ENCODE measurements at places on chromosomes 7 and 10. TPM values are rescaled to one million over a fixed set of nuclear protein-coding genes. Genes with fewer than 3 reads are reported as not detected.

The RNLS gene
- 10.1 TPM for total RNA-seq

The TMEM248 gene
- 65.9 TPM for total RNA-seq

The MOGAT3 gene
- not detected for total RNA-seq

The C10orf105 gene
- total RNA-seq: not detected

The PTPRZ1 gene
- total RNA-seq: not detected

The TMEM270 gene
- total RNA-seq: not detected

The TDRD1 gene
- not detected for total RNA-seq

The TAC1 gene
- total RNA-seq: 0.38 TPM

The LBX1 gene
- 10.7 TPM for total RNA-seq

The TCF7L2 gene
- 5.1 TPM for total RNA-seq

The SLC29A4 gene
- total RNA-seq: 1.7 TPM

The TACC2 gene
- 105 TPM for total RNA-seq

The AQP1 gene
- total RNA-seq: 108 TPM

The ACTL6B gene
- not detected for total RNA-seq

The TRIL gene
- total RNA-seq: 0.42 TPM

- no peak for DNase-seq
- no peaks in the 10 kb centered on the region for H3K36me3 ChIP-seq
- no peaks in the 10 kb centered on the region for H3K4me1 ChIP-seq
- H3K27me3 ChIP-seq: no peaks in the 10 kb centered on the region
Observed at GRCh38 chr7:138797715-138798320, at the start of the genes ATP6V0A4 and TMEM213. TSS of gene ATP6V0A4 (minus strand) at chr7:138798196. CDS start at chr7:138771247, 26,949 bp downstream. TSS of gene TMEM213 (plus strand) at chr7:138797994. CDS start at chr7:138798105, 111 bp downstream.

- no peak overlapping the region for H3K27ac ChIP-seq
- no peaks in the 10 kb centered on the region for H3K4me1 ChIP-seq
- no peaks in the 10 kb centered on the region for H3K27me3 ChIP-seq
- DNase-seq: no peak
- no peaks in the 10 kb centered on the region for H3K36me3 ChIP-seq
Observed at GRCh38 chr7:131747658-131748232, 191.3 kb upstream of the PODXL start.

- H3K27me3 ChIP-seq: no peaks in the 10 kb centered on the region
- no peak overlapping the region for H3K27ac ChIP-seq
- H3K36me3 ChIP-seq: no peaks in the 10 kb centered on the region
- DNase-seq: no peak
- H3K4me1 ChIP-seq: no peaks in the 10 kb centered on the region
Observed at GRCh38 chr7:109842386-109842785, 1248.5 kb upstream of the LRRN3 start.

DNA sequence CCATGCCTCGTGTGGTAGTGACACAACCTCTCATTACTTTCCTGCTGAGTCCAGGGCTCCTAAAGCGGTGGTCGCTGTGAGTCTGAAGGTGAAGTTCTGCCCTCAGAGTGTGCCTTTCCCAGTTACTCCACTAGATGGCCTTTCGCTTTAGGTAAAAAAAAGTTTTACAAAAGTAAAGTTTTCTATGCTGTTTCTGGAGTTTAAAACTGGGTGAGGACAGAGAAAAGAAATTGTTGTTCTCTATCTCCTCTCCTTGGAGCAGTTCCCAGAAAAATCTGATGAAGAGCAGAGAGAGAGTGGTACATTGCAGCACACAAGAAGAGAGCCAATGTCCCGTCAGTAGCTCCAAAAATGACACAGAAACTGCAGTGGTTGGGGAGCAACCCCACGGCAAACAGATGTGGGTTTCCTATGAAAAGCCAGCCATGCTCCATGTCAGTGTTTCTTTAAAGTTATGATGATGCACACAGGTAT is 257.1 kb downstream of the GLI3 start:
- no peak overlapping the region for H3K4me3 ChIP-seq
- no peak for DNase-seq
- H3K36me3 ChIP-seq: no peaks in the 10 kb centered on the region
- no peaks in the 10 kb centered on the region for H3K27me3 ChIP-seq

DNA sequence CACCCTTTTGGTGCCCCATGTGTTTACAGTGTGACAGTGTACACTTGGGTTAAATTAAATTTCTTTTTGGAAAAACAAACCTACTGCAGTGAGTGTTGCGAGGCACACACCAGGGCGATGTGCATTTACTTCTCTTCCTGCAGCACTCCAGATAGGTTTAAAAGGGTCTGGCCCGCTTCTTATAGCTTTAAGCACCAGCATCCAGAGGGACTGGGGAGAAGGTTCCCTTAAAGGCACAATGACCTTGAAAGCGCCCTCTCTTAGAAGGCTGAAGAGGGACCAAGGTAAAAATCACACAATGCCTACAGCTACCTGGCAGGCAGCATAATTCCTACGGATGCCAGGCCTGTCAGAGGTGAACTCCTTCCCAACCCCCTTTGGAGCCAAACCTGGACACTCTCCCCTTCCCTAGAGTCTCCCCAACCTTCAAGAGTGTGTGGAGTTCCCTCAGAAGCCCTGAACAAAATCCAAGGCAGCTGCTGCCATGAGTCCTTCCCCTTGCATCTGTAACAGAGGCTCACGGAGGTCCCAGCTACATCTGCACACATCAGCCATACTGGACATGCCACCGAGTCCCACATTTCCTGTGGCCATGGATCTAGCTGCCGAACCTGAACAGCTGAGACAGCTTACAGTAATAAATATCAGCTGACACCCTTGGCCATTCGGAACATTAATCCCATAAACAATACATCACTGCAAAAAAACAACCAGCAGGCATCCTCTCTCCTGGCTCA is 33.2 kb downstream of the TRIM8 start:
- H3K36me3 ChIP-seq: no peaks in the 10 kb centered on the region
- no peak overlapping the region for H3K27ac ChIP-seq
- no peak overlapping the region for H3K4me3 ChIP-seq
- peaks cover 48% of the 10 kb centered on the region for H3K4me1 ChIP-seq

GRCh38 chr7:90775383-90775965 is 179.4 kb downstream of the CDK14 start:
- no peaks in the 10 kb centered on the region for H3K36me3 ChIP-seq
- no peaks in the 10 kb centered on the region for H3K4me1 ChIP-seq
- no peak overlapping the region for H3K4me3 ChIP-seq
- H3K27me3 ChIP-seq: no peaks in the 10 kb centered on the region

DNA sequence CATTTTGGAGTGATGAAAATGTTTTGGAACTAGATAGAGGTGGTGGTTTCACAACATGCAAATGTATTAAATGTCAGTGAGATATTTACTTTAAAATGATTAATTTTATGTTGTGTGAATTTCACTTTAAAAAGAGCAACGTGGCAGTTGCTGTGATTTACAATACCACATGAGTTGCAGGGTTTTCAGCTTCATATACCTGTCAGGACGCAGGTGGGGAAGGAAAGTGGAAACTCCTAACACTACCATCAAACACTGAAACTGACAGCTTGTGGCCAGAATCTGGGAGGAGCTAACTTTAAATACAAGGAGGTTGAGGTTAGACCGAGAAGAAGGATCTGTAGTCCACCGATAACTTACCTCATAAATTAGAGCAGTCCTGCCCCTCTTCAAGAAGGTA is 168.9 kb upstream of the TMEM72 start:
- H3K4me3 ChIP-seq: no peak overlapping the region
- no peak overlapping the region for H3K27ac ChIP-seq
- DNase-seq: no peak
- no peaks in the 10 kb centered on the region for H3K27me3 ChIP-seq
- no peaks in the 10 kb centered on the region for H3K36me3 ChIP-seq

DNA sequence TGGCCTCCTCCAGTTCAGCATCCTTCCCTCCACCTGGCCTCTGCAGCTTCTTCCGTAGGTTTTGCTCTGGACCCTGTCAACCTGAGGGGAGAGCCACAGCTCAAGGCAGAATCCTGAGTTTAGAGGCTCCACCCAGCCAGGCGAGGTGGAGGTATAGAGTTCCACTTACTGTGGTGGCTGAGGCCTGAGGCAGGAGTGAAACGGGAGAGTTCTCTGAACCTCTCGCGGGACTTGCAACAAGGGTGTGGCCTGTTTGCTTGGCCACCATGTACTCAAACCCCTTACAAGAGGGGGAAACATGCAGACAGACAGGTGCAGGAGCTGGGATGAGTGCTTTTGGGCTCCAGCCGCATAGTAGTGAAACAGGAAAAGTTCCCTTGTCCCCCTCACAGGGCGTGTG is 154.0 kb upstream of the C7orf33 start:
- no peak overlapping the region for H3K27ac ChIP-seq
- no peaks in the 10 kb centered on the region for H3K36me3 ChIP-seq
- no peaks in the 10 kb centered on the region for H3K4me1 ChIP-seq
- no peak overlapping the region for H3K4me3 ChIP-seq
- no peaks in the 10 kb centered on the region for H3K27me3 ChIP-seq

DNA sequence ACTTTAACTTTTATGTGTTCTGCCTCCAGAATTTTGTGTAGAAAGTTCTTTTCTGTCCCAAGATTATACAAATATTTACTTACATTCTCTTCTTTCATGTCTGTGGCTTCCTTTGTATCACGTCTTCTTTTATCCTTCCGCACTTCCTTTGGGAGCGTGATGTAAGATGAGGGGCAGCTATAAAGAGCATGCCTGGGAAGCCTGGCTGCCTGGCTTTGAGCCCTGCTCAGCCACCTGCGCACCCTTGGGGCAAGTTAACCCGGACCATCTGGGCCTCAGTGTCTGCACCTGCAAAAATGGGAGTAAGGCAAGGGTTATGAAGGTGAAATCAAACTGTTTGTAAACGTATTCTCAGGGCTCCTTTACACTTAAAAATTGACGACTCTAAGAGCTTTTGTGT is 25.2 kb downstream of the PALD1 start:
- no peaks in the 10 kb centered on the region for H3K27me3 ChIP-seq
- H3K27ac ChIP-seq: no peak overlapping the region
- H3K4me1 ChIP-seq: peaks cover 36% of the 10 kb centered on the region
- no peaks in the 10 kb centered on the region for H3K36me3 ChIP-seq
- DNase-seq: no peak

DNA sequence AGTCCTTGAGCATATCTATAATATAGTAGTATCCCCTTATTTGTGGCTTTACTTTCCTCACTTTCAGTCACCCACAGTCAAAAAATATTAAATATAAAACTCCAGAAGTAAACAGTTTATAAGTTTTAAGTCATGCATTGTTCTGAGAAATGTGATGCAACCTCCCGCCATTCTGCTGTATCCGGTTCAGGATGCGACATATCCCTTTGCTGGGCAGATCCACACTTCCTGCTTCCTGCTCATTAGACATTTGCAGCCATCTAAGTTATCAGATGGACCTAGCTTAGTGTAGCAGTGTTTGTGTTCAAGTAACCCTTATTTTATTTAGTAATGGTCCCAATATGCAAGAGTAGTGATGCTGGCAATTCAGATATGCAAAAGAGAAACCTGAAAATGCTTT is 38.9 kb upstream of the BMS1 start:
- no peaks in the 10 kb centered on the region for H3K36me3 ChIP-seq
- no peaks in the 10 kb centered on the region for H3K4me1 ChIP-seq
- H3K27ac ChIP-seq: no peak overlapping the region
- no peak overlapping the region for H3K4me3 ChIP-seq
- H3K27me3 ChIP-seq: no peaks in the 10 kb centered on the region
- DNase-seq: no peak

- no peaks in the 10 kb centered on the region for H3K4me1 ChIP-seq
- DNase-seq: no peak
- H3K27me3 ChIP-seq: no peaks in the 10 kb centered on the region
- H3K4me3 ChIP-seq: no peak overlapping the region
Observed at GRCh38 chr10:49168171-49168540, 20.0 kb downstream of the TMEM273 start.

- no peak overlapping the region for H3K4me3 ChIP-seq
- H3K27me3 ChIP-seq: no peaks in the 10 kb centered on the region
- no peak for DNase-seq
- H3K27ac ChIP-seq: no peak overlapping the region
Observed at GRCh38 chr7:82036146-82036886, 266.5 kb upstream of the HGF start.

DNA sequence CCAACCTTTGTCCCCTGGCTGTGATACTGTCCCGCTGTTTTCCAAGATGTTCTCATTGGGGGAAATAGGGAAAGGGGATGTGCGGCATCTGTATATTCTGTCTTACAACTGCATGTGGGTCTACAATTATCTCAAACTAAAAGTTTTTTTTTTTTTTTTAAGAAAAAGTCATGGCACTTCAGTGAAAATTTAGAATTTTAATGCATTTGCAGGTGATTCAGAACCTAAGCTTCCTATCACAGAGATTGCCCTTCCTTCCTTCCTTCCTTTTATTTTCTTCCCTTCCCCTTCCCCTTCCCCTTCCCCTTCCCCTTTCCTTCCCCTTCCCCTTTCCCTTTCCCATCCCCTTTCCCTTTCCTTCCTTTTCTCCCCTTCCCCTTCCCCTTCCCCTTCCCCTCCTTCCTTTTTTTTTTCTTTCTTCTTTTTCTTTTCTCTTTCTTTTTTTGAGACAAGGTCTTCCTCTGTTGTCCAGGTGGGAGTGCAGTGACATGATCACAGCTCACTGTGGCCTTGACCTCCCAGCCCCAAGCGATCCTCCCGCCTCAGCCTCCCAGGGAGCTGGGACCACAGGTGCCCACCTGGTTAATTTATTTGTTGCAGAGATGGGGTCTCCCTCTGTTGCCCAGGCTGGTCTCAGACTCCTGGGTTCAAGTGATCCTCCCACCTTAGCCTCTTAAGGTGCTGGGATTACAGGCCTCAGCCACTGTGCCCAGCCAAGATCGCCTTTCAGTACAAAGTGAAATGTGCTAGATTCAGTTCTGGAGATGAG is 32.0 kb downstream of the JAKMIP3 start:
- H3K36me3 ChIP-seq: no peaks in the 10 kb centered on the region
- peaks cover 11% of the 10 kb centered on the region for H3K4me1 ChIP-seq
- no peak for DNase-seq
- H3K27me3 ChIP-seq: no peaks in the 10 kb centered on the region

DNA sequence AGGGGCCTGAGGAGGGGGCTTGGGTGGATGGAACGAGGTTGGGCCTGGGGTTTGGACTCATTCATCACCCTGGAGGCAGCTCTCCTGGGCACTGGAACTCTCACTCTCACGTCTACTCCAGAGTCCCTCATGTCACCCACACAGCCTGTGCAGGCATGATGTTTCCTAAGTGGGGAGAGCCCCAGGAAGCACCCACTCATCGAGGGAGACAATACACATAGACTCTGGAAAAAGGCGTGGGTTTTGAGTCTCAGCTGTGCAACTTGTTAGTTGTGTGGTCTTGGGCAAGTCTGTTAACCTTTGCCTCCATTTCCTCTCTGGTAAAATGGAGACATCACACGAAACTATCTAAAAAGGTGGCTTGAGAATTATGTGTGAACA is 25.9 kb upstream of the RBM20 start:
- DNase-seq: no peak
- no peak overlapping the region for H3K27ac ChIP-seq
- H3K27me3 ChIP-seq: no peaks in the 10 kb centered on the region
- no peaks in the 10 kb centered on the region for H3K36me3 ChIP-seq
- no peak overlapping the region for H3K4me3 ChIP-seq

DNA sequence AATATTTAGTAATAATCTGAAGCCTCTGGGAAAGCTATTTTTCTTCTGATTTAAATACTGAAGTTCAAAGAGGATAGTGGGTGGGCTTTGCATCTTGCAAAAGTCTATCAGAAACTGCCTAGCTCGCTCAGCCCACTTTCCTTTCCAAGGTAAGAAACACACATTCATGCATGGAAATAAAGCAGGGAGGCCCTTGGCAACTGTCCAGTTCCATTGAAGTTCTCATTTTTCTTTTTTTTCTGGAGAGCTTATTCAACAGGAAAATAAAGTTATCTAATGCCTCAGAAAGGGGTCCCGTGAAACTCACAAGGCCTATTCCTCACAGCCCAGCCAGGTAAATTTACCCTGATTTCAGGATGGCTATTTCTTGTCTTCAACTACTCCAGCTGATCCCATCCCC is 654.9 kb downstream of the KCNMA1 start:
- peaks cover 5% of the 10 kb centered on the region for H3K4me1 ChIP-seq
- H3K27me3 ChIP-seq: no peaks in the 10 kb centered on the region
- no peaks in the 10 kb centered on the region for H3K36me3 ChIP-seq
- no peak overlapping the region for H3K4me3 ChIP-seq

- H3K4me1 ChIP-seq: no peaks in the 10 kb centered on the region
- no peak for DNase-seq
- H3K27me3 ChIP-seq: no peaks in the 10 kb centered on the region
Observed at GRCh38 chr7:46133072-46133471, 212.0 kb upstream of the IGFBP3 start.

Measured in gastrocnemius medialis (tissue), 4 donors.